ENCODE measurements at places on chromosomes 2 and 18.

DNA sequence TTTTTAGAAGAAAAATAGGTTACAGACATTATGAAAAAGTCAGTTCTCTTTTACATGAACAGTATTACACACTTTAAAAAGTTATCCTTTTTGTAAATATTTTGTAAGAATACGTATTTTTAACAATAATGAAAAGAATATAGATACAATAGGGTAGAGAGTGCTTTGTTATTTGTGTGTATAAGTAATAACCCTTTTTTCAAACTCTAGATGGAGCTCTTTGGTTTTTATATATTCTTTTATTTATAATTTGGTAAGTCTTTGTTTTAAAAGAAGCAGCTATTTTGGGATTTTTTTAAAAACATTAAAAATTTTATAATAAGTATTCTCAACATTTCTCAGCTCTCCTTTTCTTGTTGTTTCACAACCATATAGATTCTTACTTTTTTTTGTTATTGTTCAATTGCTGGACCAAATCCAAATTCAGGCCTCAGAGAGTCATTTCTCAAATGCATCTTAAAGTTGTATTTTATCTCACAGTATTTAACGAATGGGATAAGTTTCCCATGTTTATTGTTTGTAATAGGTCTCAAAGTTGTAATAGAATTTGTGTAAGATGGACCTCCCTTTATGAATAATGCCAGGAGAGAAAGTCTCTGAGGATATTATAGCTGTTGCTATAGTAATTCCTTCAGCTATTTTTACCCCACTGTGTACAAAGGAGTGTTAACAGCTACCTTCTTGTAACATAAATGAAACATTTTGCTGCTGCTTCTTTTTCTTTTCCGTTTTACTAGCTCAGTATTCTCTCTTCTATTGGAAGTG is 46.4 kb downstream of the ACYP2 start:
- no peak for DNase-seq

- DNase-seq: no peak
These were observed 603.6 kb upstream of the RAB6C start for GRCh38 chr2:129375632-129376425.

- no peak for DNase-seq
These were observed 6.5 kb upstream of the ACOXL start for GRCh38 chr2:110725859-110726258.

GRCh38 chr2:215379948-215380347 is 55.9 kb downstream of the FN1 start:
- DNase-seq: no peak

DNA sequence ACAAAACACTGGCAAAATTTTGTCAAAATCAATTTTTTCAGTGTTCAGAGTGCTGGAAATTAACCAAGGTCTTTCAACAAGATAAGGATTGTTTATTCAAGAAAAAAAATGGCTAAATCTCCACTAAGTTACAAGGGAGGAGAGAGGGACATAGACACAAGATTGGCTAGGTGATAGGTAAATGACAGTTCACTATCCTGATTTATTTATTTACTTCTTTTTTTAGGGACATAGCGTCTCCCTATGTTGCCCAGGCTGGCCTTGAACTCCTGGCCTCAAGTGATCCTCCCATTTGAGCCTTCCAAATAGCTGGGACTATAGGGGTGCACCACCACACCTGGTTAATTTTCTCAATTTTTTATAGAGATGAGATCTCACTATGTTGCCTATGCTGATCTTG is 3.7 kb upstream of the WDR33 start:
- no peak for DNase-seq

GRCh38 chr18:21468514-21469164 is 131.9 kb downstream of the ESCO1 start:
- no peak for DNase-seq

GRCh38 chr18:56391931-56392590 is 246.3 kb downstream of the TXNL1 start:
- DNase-seq: no peak

GRCh38 chr2:6826081-6826913 is 39.4 kb downstream of the CMPK2 start:
- peak; percentile 56 for DNase-seq

GRCh38 chr2:9286554-9287399 is 80.2 kb downstream of the ASAP2 start:
- no peak for DNase-seq

DNA sequence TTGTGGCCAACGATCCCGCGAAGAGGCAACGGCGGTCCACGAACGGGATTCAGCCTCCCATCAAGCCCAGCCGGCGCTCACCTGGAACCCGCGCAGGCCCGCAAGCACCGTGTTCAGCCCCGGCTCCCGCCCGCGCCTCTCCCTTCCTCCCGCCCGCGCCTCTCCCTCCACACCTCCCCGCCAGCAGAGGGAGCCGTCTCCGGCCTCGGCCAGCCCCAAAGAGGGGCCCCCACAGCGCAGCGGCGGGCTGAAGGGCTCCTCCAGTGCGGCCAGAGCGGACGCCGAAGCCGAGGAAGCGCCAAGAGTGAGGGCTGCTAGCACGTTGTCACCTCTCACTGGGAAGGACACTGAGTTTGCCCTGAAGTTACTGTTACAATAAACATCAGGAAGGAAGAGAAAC is 55.3 kb upstream of the LAPTM4A start:
- peak; percentile 82 for DNase-seq

DNA sequence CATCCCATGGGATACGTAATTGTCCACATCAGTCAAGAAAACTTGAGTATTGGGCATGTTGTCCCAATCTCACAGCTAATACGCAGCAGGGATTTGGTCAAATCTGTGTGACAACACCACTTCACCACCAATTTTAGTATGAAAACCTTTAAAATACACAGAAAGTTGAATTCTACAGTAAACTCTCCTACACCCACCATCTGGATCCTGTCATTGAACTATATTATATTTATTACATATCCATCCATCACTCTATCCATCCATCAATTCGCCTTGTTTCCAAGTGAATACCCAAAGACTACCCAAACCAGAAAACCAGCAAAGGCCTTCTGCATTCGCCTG is 846 bp upstream of the FKBP7 start:
- peak; percentile 6 for DNase-seq

DNA sequence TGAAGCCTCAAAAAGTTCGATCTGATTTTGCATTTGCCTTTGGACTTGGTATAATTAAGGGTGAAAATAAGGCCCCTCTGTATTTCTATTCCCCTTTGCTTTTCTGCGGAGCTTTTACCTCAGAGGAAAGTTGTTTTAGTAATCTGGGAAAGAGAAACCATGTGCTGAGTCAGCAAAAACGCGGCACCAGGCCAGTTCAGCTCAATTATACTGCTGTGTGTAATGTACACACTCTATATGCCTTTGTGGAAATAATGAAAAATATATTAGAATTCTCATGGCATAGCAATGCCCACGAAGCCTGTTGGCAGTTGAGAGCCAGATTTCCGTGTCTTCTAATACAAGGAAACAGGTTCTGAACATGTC is 161.9 kb upstream of the SIX2 start:
- DNase-seq: no peak

- DNase-seq: no peak
These were observed 23.7 kb downstream of the TMEM127 start for GRCh38 chr2:96241900-96242611.

GRCh38 chr18:23380001-23380550 is 73.0 kb upstream of the RIOK3 start:
- peak; percentile 30 for DNase-seq

- DNase-seq: no peak
These were observed 287.6 kb downstream of the SETBP1 start for GRCh38 chr18:44968336-44968735.

- no peak for DNase-seq
These were observed 48.9 kb downstream of the PARD6G start for GRCh38 chr18:80198391-80198790.

DNA sequence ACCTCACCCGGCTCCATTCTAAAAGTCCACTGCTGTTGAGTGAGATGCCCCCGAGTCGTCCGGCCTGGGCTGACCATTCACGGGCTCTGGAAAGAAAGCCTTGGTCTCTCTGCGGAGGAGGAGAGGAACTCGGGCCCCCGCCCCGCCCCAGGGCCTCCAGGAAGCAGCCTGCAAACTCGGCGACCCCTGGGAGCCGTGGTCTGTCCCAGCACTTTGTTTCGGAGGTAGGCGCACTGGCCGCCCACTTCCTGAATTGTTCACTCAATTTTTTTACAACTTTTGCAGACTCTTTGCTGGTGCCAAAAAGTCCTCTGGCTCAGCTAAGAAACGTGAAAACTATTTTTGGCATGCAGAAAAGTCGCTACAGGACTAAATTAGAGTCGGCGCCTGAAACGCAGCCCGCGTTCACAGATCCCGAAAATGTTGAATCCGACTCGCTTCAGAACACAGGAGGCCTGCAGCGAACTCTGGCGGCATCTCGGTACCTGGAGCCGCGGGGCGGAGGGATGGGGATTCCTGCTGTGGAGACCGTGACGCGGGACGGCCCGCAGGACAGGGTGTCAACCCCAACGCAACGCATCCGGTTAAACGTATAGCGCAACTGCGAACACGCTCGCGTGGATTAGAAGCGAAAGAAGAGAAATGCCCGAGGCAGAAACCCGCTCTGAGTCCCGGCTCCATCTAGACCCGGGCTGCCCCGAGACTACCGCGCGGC is 1.5 kb downstream of the PXDN start:
- peak; percentile 85 for DNase-seq

GRCh38 chr2:49369101-49369500 is 214.8 kb upstream of the FSHR start:
- no peak for DNase-seq

DNA sequence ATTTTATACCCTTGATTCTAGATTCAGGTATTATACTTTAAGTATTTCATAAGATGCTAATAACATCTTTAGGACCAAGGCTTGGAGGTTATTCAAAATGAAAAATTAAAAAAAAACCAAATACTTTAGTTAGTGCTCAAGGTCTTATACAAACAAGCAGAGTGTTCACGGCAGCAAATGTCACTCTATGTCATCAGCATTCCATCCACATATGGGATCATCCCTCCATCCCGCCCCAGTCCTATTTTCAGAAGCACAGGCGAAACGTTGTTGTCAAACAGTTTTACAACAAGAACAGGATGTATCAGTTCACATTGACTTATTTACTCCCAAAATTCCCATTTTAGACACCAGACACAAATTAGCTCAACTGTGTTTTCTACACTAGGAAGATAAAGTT is 83.7 kb downstream of the DSEL start:
- no peak for DNase-seq

GRCh38 chr2:515441-516127 is 161.6 kb downstream of the TMEM18 start:
- DNase-seq: no peak

DNA sequence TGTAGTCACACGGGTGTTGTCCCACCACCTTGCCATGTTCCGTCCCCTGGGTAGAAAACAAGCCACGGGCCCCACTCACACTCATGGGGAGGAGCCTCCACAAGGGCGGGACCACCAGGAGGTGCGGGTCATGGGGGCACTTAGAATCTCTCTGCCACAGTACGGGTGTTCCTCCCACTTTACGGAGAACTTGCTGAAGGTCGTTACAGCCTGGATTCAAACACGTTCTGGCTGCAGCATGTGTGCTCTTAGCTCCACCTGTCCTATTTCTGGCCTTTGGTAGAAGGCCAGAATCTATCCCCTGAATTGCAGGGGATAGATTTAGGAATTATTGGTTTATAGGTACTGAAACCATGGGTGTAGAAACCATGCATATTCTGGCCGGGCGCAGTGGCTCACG is 14.9 kb upstream of the CEP192 start:
- no peak for DNase-seq

DNA sequence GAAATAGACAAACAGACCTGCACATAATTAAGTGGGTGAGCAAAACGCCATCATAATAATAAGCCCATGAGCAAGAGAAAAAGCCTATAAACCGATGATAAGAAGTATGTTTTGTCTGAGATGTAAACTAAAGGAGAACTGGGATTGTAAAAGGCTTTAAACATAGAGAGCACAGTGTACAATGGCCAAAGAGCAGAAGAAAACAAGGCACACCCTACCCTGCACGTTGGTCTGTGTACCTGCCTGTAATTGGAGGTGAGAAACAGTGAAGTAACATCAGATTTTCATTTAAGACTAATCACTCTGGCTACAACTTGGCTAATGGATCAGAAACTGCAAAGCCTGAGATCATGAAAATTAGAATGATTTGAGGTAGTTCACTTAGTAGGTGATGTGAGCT is 1094.7 kb upstream of the GYPC start:
- no peak for DNase-seq

- no peak for DNase-seq
These were observed 69.0 kb downstream of the BABAM2 start for GRCh38 chr2:27959496-27959895.

- DNase-seq: peak; percentile 68
These were observed 257.2 kb upstream of the CHAC2 start for GRCh38 chr2:53510401-53510800.

DNA sequence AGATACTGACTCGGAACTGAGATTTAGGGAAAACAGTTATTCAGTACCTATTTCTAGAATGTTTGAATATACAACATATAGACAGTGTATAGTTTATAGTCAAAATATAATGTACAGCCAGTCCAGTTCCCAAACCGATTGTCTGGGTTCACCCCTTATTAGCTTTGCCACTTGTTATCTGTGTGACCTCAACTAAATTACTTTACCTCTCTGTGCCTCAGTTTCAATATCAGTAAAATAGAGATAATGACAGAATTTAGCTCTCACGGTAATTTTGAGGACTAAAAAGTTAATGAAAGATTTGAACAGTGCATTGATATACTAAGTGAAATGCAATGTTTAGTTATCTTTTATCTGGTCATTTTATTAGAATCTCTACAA is 750 bp upstream of the RIOK3 start:
- no peak for DNase-seq

DNA sequence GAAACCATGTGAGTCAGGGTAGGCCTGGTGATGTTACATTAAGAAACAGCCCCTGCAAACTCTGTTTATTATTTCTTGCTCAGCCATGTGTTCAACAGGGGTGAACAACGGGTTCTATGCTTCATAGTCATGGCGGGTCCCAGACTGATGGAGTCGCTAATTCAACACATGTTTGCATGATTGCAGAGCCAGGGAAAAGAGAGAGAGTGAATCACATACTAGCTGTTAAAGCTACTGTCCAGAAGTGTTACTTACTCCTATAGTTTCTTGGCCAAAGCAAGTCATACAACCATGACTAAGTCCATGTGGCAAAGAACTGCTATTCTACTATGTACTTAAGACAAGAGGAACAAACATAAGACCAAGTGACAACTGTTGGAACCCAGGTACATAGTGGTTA is 241.2 kb upstream of the SKOR2 start:
- no peak for DNase-seq

DNA sequence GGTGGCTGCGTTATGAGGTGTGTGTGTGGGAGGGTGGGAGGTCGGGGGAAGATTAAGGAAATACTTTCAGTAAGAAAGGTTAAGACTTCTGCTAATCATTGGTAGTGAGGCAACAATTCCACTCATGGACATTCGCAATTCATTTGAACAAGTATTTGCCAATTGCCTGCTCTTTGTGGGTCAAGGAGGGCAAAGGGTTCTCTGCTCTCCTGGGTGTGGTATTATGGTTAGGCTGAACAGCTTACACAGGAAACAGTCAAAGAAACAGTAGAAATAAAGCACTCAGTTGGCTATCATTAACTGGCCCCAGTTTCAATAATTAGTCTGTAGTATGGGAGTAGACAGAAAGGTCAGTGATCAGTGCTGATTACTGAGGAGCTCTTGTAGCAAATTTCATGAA is 357.0 kb upstream of the FANCL start:
- no peak for DNase-seq
